Stimulated activated CD4-positive, alpha-beta T cell treated with anti-CD3 and anti-CD28 coated beads, Interleukin-1b, Interleukin-23, amount 100 ng/mL, for 24 hours (primary cell): ENCODE measurements at places on chromosomes 2 and 18.

DNA sequence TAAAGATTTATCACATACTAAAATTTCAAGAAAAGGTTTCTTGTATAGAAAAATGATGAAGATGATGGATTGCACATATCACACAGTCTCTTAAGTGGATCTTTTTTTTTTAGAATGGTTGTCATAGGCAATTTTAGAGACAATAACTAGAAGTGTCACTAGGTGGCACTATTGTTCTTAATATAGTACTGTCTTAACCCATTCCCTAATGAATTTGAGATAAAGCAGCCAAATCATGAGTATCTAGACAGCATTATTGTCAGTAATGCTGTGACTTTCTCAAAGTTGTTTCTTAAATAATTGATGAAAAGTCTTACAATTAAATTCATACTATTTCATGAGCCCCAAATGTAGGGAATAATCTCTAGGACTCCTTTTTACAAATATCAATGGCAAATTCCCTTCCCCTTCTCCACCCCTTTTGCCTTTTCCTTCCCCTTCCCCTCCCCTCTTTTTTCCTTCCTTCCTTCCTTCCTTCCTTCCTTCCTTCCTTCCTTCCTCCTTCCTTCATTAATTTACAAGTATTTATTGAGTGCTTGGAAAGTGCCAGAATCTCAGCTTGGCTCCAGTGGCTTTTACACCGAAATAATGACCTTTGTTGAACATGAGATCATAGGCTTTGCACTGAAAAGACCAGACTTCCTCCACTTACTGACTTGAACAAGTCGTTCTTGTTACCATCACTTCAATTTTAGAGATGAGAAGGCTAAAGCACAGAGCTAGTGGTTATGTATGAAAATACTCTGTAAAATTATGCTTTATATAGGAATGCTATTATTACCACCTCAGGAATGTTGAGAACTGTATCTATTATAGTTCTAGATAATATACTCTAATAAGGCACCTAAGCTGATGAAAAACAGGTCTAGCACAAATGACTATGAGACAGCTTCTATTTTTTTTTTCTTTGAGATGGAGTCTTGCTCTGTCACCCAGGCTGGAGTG, 19.8 kb downstream of the MYL12B start:
- no peak for DNase-seq

DNA sequence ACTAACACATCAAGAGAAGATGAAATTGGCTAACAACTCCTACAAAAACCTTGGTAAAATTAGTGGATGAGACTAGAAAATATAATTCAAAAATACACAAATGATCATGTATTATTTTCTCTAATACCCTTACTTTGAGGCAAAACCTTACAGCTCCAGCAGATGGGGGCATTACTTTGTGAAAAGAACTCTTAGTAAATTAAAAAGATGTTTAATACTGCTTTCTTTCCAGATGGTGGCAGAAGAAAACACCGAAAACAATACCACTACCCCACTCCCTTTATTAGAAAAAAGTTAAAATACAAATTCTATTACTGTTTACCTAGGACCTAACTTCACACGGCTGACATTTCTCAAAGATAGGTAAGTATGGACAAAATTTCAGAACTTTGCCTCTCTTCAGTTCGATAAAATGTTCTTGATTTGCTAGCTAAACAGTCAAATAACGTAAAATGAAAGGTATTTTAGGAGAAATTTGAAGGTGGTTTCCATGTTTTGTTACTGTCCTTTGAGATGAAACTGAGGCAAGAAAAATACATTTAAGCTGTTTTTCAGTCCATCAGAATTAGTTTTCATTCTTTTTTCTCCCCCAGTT, 30.6 kb downstream of the ORC4 start:
- DNase-seq = no peak

- DNase-seq = no peak
These were observed 1472.3 kb upstream of the CELF4 start for GRCh38 chr18:39037925-39038324.

GRCh38 chr18:33584548-33585430, 6.8 kb downstream of the ASXL3 start:
- DNase-seq = no peak

DNA sequence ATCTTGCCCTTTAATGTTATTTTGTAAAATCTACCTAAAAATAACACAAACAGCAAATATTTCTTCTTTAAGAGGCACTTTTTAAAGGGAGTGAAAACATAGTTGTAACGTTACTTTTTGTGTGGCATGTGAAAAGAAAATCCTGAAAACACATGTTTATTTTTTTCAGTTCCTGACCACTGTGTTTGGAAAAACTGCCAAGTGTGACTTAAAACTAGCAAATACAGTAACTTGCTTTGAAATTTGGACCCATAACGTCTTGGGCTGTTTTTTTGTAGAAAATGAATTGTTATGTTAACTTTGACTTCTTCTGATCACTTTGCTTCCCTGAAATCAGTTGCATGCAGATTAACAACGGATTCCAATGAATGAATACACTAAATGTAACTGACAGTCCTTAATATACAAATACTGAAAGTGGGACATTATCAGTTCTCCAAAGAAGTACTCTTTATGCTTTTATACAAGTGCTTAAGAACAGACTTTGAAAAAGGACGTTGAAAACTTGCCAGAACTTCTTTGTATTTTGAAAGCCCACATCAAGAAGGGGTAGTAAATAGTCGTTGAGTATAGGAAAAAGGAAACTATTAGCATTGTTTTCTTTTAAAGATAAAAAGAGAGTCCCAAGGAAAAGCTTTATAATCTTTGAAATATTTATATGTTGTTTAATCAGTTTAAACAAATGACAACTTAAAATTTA, 96.1 kb upstream of the ZEB2 start:
- DNase-seq = no peak

GRCh38 chr2:73503992-73504570, 118.4 kb downstream of the ALMS1 start:
- no peak for DNase-seq

DNA sequence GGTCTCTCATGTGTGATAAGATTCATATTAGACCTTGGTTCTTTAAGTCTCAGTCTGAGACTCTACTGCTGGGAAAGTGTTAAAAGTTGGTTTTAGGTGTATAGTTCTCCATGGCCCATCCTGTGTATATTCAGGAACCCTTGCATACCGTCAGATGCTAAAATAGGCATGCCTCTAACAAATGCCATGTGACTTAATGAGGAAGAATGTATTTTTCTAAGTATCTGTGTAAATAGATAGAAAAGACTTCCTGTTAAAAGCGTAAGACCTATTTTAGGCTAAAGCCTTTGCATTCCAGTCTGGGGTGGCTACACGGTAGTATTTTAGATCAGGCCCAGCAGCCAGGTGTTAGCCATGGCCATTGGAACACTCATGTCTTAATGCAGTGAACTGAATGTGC, 73.3 kb downstream of the RHBDD1 start:
- no peak for DNase-seq

DNA sequence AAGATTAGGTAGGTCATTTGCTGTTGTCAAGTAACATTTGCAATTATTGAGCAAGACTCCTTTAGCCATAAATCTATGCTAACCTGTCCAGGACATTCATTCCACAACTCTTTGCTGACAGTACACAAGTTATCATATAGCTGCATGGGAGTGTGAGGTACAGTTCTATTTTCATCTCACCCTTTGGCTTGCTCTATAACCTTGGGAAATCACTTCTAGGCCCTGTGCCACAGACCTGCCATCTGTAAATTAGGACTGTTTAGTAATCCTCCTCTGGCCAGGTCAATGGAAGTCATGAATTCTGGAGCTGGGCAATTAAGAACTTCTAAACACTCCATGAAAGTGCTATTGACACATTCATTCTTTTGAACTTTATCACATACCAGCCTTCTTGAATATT, 34.6 kb upstream of the PAIP2B start:
- no peak for DNase-seq

- DNase-seq = no peak
These were observed 252.9 kb downstream of the CLIP4 start for GRCh38 chr2:29367986-29368658.
